ENCODE measurements at places on chromosomes 1 and 21.
A peak's percentile ranks its signal among the peaks of the same experiment; 100 is the strongest.

GRCh38 chr1:54548389-54549044 lies 489 bp downstream of the ACOT11 start:
- no peak for DNase-seq

DNA sequence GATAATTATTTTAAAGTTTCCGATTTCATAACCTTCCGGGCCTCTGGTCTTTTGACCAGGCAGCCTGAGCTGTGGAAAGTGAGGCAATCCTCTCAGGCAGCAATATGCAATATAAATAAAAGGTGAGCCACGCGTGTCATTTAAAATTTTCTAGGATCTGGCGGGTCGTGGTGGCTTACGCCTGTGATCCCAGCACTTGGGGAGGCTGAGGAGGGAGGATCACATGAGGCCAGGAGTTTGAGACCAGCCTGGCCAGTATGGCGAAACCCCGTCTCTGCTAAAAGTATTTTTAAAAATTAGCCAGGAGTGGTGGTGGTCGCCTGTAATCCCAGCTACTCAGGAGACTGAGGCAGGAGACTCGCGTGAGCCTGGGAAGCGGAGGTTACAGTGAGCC lies 546 bp upstream of the ZNF695 start:
- no peak for DNase-seq

DNA sequence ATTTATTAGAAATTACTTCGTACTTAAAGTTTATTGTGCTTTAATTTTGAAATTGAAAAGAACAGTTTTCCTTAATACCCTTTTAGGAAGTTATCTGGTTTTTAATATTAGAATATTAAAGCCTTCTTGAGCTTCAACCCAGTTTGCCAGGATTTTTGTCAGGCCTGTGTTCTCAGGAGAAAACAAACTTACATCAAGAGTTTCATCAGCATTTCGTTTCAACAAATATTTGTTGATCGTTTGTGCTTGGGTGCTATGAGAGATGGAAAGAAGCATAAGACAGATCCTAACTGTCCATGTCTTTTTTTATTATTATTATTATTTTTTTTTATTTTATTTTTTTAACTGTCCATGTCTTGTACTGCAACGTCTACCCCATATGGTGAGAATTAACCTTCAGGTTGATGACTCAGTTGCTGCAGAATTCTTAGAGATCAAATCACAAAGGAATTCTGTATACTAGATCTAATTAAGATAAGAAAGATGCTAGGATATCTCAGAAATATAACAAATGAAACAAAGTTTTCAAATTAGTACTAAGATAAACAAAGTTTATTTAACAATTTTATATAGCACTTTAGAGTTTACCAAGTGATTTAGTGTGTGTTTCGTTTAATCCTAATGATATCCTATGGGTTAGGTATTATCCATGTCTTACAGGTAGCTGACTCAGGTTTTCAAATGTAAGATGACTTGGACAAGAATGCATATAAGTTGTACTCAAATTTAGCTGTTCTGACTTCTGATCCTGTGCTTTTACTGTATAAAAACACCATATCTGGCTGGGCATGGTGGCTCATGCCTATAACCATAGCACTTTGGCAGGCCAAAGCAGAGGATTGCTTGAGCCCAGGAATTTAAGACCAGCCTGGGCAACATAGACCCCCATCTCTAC lies 14.3 kb downstream of the FBXO28 start:
- DNase-seq, result peak; percentile 75

GRCh38 chr21:38787461-38788274 lies 18.1 kb upstream of the ETS2 start:
- DNase-seq, result peak; percentile 76

- no peak for DNase-seq
These were observed 133.3 kb downstream of the IGSF21 start for GRCh38 chr1:18240906-18241305.

DNA sequence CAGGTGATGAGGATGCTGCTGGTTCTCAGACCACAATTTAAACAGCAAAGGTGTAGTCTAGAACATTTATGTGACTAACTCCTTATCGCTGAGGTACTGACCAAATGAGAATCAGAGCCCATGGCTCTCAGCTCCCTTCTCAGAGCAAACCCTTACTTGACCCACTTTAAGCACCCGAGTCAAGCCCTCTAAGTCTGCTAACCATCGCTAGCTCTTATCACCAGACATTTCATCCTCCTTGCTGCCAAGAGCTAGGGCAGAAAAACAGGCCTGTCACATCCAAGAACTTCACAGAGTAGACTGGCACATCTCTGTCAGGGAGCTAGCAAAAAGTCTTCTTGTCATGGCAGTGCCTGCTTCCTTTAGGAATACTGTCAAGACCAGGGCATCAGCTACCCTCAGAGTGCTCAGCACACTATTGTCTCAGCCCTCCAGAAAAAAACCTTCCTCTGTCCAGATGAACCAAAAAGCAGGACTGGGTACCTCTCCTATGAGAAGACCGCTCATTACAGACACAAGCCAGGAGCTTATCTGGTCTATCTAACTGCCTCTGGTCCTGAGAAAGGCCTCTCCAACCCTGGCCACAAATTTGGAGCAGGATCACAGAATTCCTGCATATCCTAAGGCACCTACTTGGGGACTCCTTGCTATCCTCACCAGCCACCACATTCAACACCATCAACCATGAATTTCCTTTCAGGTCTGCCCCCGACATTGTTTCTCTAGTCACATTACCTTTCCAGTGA lies 26.2 kb downstream of the ERI3 start:
- DNase-seq, result no peak

DNA sequence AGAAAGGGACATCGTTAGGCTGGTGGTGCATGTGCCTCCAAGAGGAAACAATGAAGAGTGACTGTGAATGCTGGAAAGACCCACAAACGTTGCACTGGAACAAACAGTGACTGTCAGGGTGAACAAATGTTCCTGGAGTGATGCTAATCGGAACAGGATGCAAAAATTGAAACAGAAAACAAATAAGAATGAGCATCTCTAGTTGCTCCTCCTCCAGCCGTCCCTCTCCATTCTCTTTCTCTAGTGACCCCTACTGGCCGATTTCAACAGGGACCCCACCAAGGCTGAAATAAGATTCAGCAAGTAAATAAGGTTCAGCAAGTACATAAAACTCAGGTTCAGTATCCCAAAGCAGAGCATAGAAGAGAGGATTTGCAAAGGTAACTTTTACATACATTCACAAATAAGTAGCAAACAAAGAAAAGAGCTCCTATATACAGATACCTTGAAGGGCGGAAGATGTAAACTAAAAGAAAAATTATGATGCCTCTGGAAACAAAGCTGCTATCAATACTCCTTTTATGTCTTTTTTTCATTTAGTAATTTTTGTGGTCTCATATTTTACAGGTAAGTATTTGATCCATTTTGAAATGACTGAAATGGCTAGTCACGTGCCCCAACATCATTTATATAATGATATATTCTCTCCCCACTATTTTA lies 836.1 kb upstream of the ADAMTS5 start:
- peak; percentile 41 for DNase-seq

- DNase-seq, result no peak
These were observed 11.9 kb downstream of the RGS8 start for GRCh38 chr1:182672487-182672836.

GRCh38 chr1:4837031-4837600 lies 182.7 kb downstream of the AJAP1 start:
- DNase-seq, result no peak

GRCh38 chr1:215526147-215526845 lies 40.8 kb upstream of the KCTD3 start:
- DNase-seq, result peak; percentile 61

- no peak for DNase-seq
These were observed 272.9 kb downstream of the ADGRL2 start for GRCh38 chr1:82073659-82074058.

DNA sequence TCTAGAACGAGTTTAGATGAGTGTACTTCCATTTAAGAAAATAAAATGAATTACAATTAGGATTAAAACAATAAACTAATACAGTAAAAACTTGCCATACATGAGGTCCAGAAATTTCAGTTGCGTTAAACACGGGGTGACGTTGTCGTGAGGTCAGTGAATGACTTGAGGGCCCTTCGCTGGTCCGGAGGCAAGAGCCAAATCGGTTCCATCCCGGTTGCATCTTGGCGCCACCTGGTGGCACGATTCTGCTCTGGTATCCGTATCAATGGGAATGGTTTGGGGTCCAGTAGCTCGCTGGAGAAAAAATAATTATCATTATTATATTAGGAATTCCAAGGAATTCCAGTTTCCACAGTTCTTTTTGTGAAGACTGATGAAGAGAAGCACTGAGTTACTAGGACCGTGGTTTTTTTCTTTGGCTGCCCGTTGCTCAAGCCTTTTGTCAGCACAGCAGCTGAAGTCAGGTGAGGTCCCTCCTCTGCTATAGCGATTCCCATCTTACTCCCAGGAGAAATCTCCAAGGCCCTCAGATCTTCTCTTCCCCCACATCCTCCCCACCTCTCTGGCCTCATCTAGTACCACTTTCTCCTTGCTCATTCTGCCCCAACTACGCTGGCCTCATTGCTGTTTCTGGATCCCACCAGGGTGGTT lies 161.4 kb downstream of the SLC35F3 start:
- peak; percentile 65 for DNase-seq

- DNase-seq, result no peak
These were observed 711.2 kb downstream of the KCNT2 start for GRCh38 chr1:195897076-195897475.
